ENCODE measurements at places on chromosomes 11 and 22.

DNA sequence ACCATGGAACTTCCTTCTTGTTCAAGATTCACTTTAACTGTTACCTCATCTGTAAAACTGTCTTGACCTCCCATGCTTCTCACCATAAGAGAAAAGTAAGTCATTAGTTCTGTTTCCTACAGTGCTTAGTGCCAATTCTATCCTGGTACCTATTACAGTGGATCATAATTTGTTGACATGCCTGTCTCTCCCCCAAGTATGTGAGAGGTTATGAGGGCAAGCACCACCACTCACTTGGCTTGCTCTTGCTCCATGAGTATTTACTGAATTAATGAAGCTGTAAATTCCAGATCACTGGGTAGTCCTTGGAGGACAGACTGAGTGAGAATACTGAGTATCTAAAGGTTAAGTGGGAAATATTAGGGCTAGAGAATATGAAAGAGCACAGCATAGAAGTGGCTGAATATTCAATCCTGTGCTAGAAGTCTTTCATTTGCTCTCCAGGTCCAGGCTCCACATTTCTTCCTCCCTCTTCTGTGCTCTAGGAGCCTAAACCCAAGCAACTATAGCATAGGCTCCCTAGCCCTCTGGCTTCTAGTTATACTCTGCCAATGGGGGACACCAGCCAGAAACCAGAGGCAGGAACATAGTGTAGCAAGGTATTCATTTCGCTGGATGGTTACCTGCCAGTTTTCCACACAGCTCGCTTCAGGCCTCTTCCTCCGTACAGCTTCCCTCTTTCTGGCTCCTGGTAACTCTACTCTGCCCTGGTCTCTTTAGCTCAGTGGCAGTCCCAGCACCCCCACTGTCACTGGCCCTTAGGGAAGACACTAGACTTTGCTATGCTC lies 118.2 kb upstream of the SLC5A12 start:
- DNase-seq = no peak

GRCh38 chr11:65159012-65159411 lies 11.0 kb upstream of the SPDYC start:
- no peak for DNase-seq

DNA sequence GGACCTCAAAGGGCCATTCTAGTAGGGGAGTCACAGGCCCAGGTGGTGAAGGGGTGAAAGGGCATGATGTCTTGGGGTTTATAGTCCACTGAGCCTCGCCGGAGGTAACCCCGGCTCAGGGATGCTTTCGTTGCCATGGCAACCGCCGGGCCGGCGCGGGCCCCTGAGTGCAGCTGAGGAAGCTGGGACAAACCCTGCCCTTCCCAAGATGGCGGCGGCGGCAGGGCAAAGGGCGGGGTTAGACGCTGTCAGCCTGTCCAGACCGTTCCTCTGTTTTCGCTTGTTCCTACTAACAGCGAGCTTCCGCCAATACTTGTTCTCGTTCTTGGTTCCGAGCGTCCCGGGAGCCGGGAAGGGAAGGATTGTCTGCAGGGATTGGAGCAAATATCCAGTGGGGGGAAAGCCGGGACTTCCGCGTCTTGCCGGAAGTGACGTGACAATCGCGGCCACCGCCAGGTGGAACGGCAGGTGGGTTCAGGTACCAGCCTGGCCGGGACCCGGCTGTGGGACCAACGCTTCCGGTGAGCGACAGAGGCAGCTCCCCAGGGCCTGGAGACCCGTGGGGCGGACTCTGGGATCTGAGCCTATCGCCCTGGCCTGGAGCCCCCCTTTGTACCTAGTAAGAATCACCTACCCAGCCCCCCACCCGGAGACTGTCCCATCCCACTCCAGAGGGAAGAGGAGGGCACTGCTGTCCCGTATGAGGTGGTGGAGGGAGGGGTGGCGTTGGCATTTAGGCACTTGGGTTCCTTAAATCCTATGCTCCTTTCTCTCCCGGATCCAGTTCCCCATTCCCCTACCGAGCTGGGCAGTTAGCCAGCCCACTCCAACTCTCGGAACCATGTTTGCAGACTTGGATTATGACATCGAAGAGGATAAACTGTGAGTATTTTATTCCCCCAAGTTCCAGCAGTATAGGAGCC lies at the start of gene PICK1:
Gene PICK1, plus strand, starts transcription at position 436 of the 923 bp plus-strand sequence. Its CDS starts 406 bp downstream, at position 842.
- DNase-seq = peak; percentile 89

GRCh38 chr11:37182031-37182430 lies 584.0 kb upstream of the RAG2 start:
- no peak for DNase-seq

GRCh38 chr11:5367448-5368074 lies 16.1 kb upstream of the OR51M1 start:
- DNase-seq = no peak

Measured in activated CD4-positive, alpha-beta memory T cell treated with anti-CD3 and anti-CD28 coated beads for 36 hours (primary cell).